ENCODE measurements at places on chromosomes 16 and 17.
A peak's percentile ranks its signal among the peaks of the same experiment; 100 is the strongest.

- no peak for DNase-seq
Observed at GRCh38 chr17:34399725-34400124, 36.7 kb upstream of the CCL1 start.

DNA sequence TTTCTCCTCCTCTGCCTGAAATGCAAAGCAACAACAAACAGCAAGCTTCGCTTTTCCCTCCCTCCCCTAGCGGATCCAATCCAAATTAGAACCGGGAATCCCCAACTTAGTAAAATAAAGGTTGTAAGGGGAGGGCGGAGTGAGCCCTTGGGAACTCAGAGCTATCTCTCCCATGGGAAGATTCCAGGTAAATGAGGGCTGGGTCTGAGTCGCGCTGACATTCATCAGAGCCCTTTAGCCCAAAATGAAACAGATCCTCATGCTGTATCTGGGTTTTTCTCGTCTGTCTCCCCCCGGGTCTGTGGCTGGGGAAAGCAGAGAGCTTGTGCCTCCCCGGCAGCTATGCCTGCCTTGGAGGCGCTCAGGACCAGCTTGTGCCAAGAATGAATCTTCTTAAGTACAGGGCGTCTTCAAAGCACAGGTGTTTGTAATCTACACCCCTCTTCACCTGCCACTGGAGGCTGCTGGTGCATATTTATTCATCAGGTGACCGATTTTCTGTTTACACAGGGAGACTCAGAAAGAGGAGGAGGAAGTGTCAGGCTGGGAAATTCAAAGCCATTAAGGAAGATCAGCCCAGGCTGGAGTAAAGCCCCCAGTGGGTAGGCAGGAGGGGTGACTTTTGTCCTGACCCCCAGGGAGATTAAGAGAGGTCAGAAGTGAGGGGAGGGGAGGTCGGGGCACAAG lies 55.0 kb upstream of the GSE1 start:
- DNase-seq: no peak

DNA sequence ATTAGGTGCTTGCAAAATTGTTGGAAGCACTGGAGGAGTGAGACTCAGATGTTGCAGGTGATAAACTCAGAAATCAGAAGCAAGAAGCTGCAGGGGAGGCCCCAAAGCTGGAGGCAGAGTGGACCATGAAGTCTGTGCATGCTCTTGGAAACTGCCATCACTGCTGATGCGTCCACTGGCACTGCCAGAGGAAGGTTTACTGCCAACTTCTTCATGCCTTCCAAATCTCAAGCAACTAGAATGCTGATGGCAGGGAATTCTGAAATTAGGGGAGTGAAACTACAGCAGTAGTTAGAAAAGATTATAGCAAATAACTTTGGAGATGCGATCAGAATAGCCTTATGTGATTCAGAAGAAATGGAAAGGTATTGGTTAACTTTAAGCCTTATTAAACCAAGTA lies 277.1 kb upstream of the SDK2 start:
- DNase-seq: no peak

DNA sequence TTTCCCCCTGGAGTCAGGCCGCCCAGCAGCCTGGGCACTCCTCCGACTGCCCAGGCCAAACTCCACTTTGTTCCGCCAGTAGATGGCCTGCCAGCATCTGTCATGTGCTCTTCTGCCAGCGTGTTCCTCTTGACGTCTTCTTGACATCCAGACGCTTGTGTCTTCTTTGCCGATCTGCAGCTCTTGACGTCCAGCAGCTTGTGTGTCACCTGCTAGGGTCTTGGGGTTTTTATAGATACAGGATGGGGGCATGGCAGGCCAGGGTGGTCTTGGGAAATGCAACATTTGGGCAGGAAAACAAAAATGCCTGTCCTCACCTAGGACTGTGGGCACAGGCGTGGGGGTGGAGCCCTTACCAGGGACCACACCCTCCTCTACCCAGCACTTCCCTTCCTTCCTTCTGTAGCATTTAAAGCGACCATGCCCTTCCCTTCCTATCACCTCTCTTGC lies 88.7 kb downstream of the BMERB1 start:
- no peak for DNase-seq

- no peak for DNase-seq
Observed at GRCh38 chr16:87576171-87576570, 26.1 kb upstream of the JPH3 start.

DNA sequence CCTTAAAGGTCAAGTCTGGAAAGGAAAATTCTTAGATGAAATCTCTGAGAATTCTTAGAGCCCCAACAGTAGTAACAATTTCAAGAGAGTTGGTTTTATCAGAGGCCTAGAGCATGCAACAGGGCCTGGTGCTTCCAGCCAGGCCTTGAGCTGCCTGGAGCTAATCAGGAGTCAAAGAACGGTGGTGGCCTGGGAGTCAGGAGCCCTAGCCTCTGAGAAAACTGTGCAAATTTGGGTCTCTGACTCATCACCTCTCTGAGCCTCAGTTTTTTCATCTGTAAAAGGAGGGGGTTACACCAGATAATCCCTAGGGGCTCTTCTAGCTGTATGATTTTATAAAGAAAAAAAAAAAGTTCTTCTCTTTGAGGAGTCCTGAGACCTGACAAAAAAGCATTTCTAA lies 227.3 kb upstream of the RPL38 start:
- no peak for DNase-seq

GRCh38 chr16:67244387-67245185 lies 2.7 kb downstream of the FHOD1 start:
- peak; percentile 79 for DNase-seq

GRCh38 chr16:50940275-50940854 lies 198.5 kb downstream of the CYLD start:
- DNase-seq: no peak

DNA sequence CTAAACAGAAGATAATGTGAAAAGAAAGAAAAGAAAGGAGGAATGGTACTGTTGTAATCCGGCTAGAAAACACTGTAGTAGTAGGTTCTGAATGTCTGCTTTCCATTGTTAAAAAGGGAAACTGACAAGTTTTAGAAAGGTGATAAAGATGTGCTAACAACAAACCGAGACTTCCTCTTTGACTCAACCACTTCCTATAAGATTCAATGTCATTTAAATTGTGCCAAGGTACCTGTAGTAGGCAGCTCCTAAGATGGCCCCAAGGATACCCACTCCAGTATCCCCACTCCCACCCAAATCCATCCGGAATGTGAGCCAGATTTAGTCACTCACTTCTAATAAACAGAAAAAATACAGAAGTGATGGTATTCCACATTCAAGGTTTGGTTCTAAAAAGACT lies 31.2 kb downstream of the XYLT1 start:
- no peak for DNase-seq

DNA sequence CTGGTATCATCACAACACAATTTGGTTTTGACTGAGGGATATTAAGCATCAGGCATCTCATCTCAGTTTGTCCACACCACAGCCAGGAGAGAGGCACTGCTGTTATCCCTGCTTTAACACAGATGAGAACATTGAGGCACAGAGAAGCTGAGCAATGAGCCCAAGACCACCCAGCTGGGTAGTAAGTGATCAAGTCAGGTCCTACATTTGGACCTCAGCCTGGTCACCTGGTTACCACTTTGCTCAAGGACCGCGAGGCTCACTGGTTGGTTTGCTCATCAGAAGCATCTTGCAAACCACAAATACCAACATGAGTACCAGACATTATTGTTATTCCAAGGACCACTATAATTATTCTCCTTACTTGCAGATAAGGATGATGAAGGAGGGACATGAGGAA lies 245.5 kb downstream of the CBLN1 start:
- DNase-seq: no peak

GRCh38 chr16:85699628-85700027 lies 10.9 kb upstream of the GINS2 start:
- DNase-seq: no peak

DNA sequence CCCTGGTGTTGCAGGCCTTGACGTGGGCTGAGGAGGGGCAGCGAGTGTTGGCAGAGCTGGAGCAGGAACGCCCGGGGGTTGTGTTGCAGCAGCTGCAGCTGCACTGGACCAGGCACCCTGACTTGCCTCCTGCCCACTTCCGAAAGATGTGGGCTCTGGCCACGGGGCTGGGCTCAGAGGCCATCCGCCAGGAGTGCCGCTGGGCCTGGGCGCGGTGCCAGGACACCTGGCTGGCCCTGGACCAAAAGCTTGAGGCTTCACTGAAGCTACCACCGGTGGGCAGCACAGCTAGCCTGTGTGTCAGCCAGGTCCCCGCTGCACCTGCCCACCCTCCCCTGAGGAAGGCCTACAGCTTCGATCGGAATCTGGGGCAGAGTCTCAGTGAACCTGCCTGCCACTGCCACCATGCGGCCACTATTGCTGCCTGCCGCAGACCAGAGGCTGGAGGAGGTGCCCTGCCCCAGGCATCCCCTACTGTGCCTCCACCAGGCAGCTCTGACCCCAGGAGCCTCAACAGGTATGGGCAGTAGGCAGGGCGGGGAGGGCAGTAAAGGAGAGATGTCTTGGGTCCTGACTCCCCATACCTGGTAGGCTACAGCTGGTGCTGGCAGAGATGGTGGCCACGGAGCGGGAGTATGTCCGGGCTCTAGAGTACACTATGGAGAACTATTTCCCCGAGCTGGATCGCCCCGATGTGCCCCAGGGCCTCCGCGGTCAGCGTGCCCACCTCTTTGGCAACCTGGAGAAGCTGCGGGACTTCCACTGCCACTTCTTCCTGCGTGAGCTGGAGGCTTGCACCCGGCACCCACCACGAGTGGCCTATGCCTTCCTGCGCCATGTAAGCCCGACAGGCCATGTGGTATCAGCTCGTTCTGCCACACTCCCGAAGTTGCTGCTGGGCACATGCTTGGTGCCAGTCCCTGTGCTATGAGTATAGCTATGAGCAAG lies 5.6 kb downstream of the PLEKHG4 start:
- DNase-seq: no peak

DNA sequence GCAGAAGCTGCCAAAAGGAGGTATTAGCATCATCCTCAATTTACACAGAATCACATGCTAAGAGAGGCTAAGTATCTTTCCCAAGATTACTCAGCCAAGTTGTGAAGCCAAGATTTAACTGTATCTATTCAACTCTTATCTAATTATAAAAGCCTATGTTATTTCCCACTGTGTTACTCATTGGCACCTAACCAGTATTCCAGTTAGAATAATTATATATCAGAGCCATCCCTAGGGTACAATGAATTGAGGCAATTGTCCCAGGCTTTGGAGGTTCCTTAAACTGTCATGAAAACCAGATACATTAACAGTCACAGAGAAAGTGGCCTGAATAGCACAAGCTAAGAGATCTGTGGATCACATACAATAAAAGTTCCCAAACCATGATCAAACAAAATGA lies 10.9 kb upstream of the AMFR start:
- no peak for DNase-seq

- DNase-seq: no peak
Observed at GRCh38 chr17:60995680-60996079, 318.0 kb downstream of the BCAS3 start.

- no peak for DNase-seq
Observed at GRCh38 chr17:82444284-82444893, 6.2 kb downstream of the CYBC1 start.

DNA sequence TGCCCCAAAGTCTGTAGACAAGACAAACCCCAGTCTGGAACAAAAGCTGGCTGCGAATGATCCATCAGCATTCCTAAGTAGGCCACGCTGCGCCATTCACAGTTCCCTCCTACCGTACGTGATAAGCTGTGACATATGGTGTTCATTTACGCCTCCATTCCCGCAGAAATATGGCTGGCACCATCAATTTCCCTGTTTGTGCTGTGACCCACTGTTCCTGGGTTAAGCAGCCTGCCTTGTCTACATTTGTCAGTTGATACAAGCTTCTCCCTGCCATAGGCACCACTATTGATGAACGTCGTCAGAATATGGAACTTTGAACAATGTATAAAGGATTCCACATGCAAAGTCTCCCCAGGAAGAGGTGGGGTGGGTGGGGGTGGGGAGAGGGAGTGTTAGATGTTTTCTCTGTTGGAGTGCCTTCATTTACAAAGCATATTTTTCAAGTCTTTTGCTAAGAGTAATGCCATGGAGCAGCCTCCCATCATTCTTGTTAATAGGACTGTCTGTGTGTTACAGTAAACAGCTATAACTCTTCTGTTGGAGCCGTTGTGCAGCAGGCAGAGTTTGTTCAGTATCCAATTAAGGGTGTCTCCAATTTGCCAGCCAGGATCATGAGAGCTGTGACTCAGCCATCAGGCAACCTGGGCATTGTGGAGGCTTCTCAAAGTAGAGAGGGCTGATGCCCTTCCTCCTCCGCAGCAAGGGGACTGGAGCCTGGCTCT lies 294.6 kb downstream of the TMEM114 start:
- DNase-seq: no peak

DNA sequence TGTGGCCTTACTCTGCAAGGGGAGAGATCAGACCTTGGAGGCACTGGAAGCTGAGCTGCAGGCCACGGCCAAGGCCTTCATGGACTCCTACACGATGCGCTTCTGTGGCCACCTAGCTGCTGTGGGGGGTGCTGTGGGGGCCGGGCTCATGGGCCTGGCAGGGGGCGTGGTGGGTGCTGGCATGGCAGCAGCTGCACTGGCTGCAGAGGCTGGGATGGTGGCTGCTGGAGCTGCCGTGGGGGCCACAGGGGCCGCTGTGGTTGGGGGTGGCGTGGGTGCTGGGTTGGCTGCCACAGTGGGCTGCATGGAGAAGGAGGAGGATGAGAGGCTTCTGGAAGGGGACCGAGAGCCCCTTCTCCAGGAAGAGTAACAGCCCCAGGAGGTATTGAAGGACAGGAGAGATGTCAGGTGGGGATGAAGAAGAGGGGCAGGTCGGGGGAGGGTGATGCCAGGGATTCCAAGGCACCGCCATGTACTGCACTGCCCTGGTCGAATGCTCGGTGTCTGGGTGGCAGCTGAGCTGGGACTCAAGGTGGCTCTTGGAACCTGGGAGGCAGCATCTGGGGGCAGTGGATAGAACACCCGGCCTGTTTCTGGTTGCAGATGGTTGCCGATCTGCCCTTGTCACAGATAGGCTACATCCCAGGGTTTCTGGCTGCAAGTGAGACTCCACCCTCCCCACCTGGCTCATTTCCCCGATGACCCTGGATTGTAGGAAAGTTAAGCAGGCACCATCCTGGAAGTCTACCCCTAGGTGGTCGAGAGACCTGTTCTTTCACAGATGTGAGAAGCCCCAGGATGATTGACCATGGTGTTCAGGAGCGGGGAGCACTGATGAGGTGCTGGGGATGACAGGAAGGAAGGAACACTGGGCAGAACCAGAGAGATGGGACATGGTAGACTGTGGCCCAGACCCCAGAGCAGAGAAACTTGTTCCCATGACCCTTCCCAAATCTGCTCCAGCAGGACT lies 5.1 kb downstream of the RNF112 start:
- DNase-seq: no peak

DNA sequence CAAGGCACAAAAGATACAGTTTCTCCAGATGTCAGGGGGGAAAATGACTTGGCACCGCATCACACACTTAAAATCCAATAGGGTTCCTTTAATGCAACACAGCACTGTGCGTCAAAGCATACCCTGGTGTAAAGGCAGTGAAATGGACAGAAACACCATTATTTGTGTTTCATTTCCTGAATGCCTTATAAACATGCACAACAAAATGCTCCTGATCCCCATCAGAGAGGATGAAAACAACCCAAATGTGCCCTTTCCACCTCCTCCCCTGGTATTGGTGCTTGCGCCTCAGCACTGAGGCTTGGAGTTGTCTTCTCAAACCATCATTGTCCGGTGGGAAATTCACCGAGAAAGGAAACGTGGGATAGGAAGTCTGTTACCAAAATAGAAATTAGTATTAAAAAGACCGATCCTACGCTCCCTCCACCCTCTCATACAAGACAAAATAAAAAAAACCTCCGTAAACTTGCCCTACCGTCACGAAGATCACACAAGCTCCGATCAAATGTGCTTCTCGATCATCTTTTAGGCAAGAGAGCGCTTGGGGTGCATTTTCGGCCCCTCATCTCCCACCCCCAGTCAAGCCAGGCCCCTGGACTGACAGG lies 722 bp downstream of the CDC27 start:
- no peak for DNase-seq

GRCh38 chr17:41941168-41941567 lies 10.8 kb downstream of the ODAD4 start:
- DNase-seq: no peak
